ENCODE measurements at places on chromosomes 4 and X. TPM values are rescaled to one million over a fixed set of nuclear protein-coding genes. Genes with fewer than 3 reads are reported as not detected.

- H3K27ac ChIP-seq: no peak overlapping the region
- no peaks in the 10 kb centered on the region for H3K36me3 ChIP-seq
- DNase-seq: no peak
- peaks cover 10% of the 10 kb centered on the region for H3K4me1 ChIP-seq
- H3K27me3 ChIP-seq: no peaks in the 10 kb centered on the region
Measured at GRCh38 chrX:13990126-13990800, 39.4 kb downstream of the GEMIN8 start.

The EGF gene
- total RNA-seq: not detected

- H3K27me3 ChIP-seq: no peaks in the 10 kb centered on the region
- H3K36me3 ChIP-seq: peaks cover 19% of the 10 kb centered on the region
- peak overlapping the region; percentile 77 for H3K27ac ChIP-seq
- H3K4me3 ChIP-seq: peak overlapping the region; percentile 56
- H3K4me1 ChIP-seq: peaks cover 25% of the 10 kb centered on the region
- peak; percentile 73 for DNase-seq
Measured at GRCh38 chr4:103091601-103092223, 7.9 kb downstream of the BDH2 start.

- H3K36me3 ChIP-seq: no peaks in the 10 kb centered on the region
- H3K4me3 ChIP-seq: no peak overlapping the region
- no peak overlapping the region for H3K27ac ChIP-seq
- peaks cover 5% of the 10 kb centered on the region for H3K27me3 ChIP-seq
Measured at GRCh38 chr4:141375855-141376254, 155.2 kb downstream of the ZNF330 start.

The TLR1 gene
- 19.5 TPM for total RNA-seq

- peaks cover 4% of the 10 kb centered on the region for H3K27me3 ChIP-seq
- H3K4me3 ChIP-seq: no peak overlapping the region
- H3K27ac ChIP-seq: no peak overlapping the region
Measured at GRCh38 chrX:56228914-56229313, 3.2 kb upstream of the KLF8 start.

Data from activated CD4-positive, alpha-beta T cell treated with anti-CD3 and anti-CD28 coated beads, Interleukin-2, amount 10 ng/mL, durations not matched to agents 7 days and 5 days (primary cell).